ENCODE measurements at places on chromosomes 13 and 19. TPM values are rescaled to one million over a fixed set of nuclear protein-coding genes. Genes with fewer than 3 reads are reported as not detected.

TEKTIP1 gene
- 5.2 TPM for polyA plus RNA-seq

GRCh38 chr13:22243469-22244163, 572.7 kb downstream of the FGF9 start:
- H3K36me3 ChIP-seq = no peaks in the 10 kb centered on the region
- no peak for DNase-seq
- H3K4me3 ChIP-seq = no peak overlapping the region
- H3K27ac ChIP-seq = no peak overlapping the region
- no peaks in the 10 kb centered on the region for H3K4me1 ChIP-seq
- no peaks in the 10 kb centered on the region for H3K27me3 ChIP-seq

- H3K4me3 ChIP-seq = no peak overlapping the region
- H3K36me3 ChIP-seq = no peaks in the 10 kb centered on the region
- no peaks in the 10 kb centered on the region for H3K27me3 ChIP-seq
- no peak overlapping the region for H3K27ac ChIP-seq
- H3K4me1 ChIP-seq = peaks cover 7% of the 10 kb centered on the region
- no peak for DNase-seq
Observed at GRCh38 chr13:95509521-95510310, 42.8 kb upstream of the CLDN10 start.

STARD13 gene
- polyA plus RNA-seq = 28.1 TPM

PLPP2 gene
- polyA plus RNA-seq = 0.37 TPM

DNA sequence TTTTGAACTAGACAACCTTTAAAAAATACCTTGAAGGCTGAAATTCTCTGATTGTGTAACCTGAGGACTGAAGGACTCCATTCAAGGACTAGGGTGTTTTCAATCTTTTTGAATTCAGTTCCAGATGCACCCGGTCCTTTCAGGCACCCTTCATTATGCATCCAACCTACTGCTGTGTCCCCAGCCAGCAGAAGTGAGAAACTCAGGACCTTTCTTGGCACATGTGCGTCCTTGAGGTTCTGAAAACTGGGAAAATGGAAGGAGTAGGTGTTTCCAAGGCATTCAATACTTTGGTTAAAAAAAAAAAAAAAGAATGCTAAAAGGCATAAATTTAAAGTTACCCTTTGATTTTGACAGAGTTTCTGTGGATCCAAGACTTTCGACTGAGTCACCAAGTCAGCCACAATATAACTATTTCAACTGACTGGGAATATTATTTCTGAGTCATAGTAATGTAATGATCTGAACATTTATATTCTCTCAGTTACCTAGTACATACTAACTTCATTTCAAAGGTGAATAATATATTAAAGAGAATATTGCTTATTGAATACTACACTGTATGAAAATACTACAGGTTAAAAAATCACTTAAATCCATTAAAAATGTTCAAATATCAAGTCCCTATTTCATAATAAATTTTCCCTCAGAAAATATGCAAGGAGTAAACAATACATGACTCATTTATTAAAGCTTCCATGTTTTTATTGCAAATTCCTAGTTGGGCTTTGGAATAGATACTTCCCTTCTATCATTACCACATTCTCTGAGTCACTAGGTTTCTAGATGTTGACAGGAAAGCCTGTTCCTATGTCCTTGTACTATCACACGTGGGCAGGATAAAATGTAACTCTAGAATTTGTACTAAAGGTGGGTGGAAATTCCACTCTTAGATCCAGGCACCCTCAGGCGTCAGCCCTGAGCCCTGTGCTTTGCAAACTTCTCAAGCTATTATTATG, 2.4 kb upstream of the ITGBL1 start:
- no peaks in the 10 kb centered on the region for H3K4me1 ChIP-seq
- DNase-seq = no peak
- no peak overlapping the region for H3K4me3 ChIP-seq
- peaks cover 8% of the 10 kb centered on the region for H3K27me3 ChIP-seq

GRCh38 chr13:48576448-48577010, 43.6 kb upstream of the RCBTB2 start:
- H3K4me1 ChIP-seq = peaks cover 12% of the 10 kb centered on the region
- peak; percentile 43 for DNase-seq

CHST8 gene
- polyA plus RNA-seq = 0.62 TPM

GRCh38 chr13:44398606-44399005, 25.0 kb downstream of the SERP2 start:
- H3K27me3 ChIP-seq = peaks cover 5% of the 10 kb centered on the region
- no peak for DNase-seq
- H3K36me3 ChIP-seq = no peaks in the 10 kb centered on the region
- H3K4me3 ChIP-seq = no peak overlapping the region
- no peak overlapping the region for H3K27ac ChIP-seq

- H3K27ac ChIP-seq = no peak overlapping the region
- H3K4me1 ChIP-seq = peaks cover 3% of the 10 kb centered on the region
- no peak overlapping the region for H3K4me3 ChIP-seq
- H3K27me3 ChIP-seq = no peaks in the 10 kb centered on the region
Observed at GRCh38 chr13:21463424-21463823, 4.3 kb upstream of the ZDHHC20 start.

GRCh38 chr13:42722883-42723539, 58.4 kb upstream of the FAM216B start:
- no peak overlapping the region for H3K27ac ChIP-seq
- no peak for DNase-seq
- no peak overlapping the region for H3K4me3 ChIP-seq
- no peaks in the 10 kb centered on the region for H3K27me3 ChIP-seq
- H3K36me3 ChIP-seq = no peaks in the 10 kb centered on the region
- no peaks in the 10 kb centered on the region for H3K4me1 ChIP-seq

CEACAM3 gene
- polyA plus RNA-seq = not detected

USF2 gene
- 102 TPM for polyA plus RNA-seq

DNA sequence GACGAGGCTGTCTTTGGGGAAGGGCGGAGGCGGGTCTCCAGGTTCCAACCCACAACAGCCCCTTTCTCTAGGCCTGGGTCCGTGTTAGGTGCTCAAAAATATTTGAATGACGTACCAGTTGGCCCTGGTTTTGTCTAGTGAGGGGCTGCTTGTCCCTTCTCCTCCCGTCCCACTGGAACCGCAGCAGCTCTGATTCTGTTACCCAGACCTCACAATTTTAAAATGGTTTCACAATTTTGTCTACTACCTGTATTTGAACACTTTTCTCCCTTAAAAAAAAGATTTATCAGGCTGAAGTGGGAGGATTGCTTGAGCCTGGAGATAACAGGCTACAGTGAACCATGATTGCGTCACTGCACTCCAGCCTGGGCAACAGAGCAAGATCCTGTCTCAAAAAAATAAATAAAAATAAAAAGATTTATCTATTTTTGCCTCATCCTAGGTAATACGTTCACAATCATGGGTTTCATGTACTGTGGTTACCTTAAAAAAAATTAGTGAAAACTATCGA, 1.3 kb upstream of the IRF2BP1 start:
- H3K4me1 ChIP-seq = peaks cover 42% of the 10 kb centered on the region
- peak; percentile 52 for DNase-seq
- peaks cover 16% of the 10 kb centered on the region for H3K36me3 ChIP-seq
- H3K27ac ChIP-seq = peak overlapping the region; percentile 94
- no peaks in the 10 kb centered on the region for H3K27me3 ChIP-seq

GRCh38 chr13:50916701-50917184, 7.2 kb downstream of the RNASEH2B start:
- no peaks in the 10 kb centered on the region for H3K36me3 ChIP-seq
- H3K27ac ChIP-seq = peak overlapping the region; percentile 33
- no peak overlapping the region for H3K4me3 ChIP-seq
- DNase-seq = peak; percentile 67

SMIM44 gene
- not detected for polyA plus RNA-seq

GRCh38 chr13:33629605-33630360, 188.2 kb upstream of the RFC3 start:
- H3K4me3 ChIP-seq = no peak overlapping the region
- no peak overlapping the region for H3K27ac ChIP-seq
- peak; percentile 45 for DNase-seq

LRRC63 gene
- 0.09 TPM for polyA plus RNA-seq

GRCh38 chr19:14555918-14556661, 15.8 kb downstream of the NDUFB7 start:
- DNase-seq = no peak
- H3K4me3 ChIP-seq = no peak overlapping the region
- no peak overlapping the region for H3K27ac ChIP-seq
- H3K36me3 ChIP-seq = peaks cover 10% of the 10 kb centered on the region
- peaks cover 66% of the 10 kb centered on the region for H3K4me1 ChIP-seq

SEMA6B gene
- polyA plus RNA-seq = 61.6 TPM

GRCh38 chr19:7739801-7740681, 7.3 kb downstream of the CD209 start:
- peaks cover 3% of the 10 kb centered on the region for H3K4me1 ChIP-seq
- H3K27me3 ChIP-seq = peaks cover under 1% of the 10 kb centered on the region
- DNase-seq = no peak
- H3K27ac ChIP-seq = no peak overlapping the region
- no peaks in the 10 kb centered on the region for H3K36me3 ChIP-seq

TMEM38A gene
- 78.3 TPM for polyA plus RNA-seq

DNA sequence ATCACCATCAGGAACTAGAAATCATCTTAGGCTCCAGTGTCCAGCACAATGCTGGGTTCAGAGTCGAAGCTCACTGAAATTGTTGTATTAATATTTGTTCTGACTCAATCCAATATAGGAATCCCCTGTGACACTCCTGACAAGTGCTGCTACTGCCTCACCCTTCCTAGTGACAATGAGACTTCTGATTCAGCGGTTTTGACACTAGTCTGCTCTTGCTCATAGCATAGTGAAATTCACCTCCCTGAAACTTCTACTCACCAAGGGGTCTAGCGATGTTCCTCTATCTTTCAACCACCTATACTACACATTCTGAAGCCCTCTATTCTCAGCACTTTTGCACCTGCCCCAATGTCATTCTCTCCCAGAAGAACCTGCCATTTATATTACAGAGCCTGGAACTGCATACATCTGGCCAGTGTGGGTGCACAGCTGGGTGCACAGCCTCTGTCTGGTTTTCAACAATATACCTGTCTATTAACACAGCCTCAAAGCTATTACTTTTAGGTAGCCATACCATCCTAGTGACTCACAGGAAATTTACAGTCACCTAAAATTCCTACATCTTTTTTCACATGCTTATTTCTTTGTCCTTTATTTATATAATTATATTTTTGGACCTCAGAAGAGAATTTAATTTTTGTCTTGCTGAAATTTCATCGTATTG, 88.3 kb downstream of the DOCK9 start:
- no peak overlapping the region for H3K27ac ChIP-seq
- peaks cover 2% of the 10 kb centered on the region for H3K27me3 ChIP-seq
- peaks cover 40% of the 10 kb centered on the region for H3K36me3 ChIP-seq
- H3K4me3 ChIP-seq = no peak overlapping the region

DNA sequence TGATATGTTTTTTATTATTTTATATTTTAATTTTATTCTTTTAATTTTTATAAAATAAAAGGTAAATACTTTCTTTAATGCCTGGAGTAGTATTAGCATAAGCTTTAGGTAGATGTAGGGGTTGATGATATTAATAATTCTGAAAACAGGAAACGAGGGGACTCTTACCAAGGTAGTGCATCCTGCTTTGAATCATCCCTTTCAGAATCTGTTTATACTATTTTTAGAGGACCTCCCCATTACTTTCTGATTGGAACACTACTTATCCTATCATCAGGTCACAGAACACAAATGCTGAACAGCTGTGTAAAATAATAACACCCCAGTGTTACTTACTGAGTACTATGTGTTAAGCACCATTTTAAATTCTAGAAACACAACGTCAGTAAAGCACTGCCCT, 27.3 kb downstream of the COG6 start:
- H3K4me3 ChIP-seq = no peak overlapping the region
- no peak for DNase-seq
- peaks cover 7% of the 10 kb centered on the region for H3K36me3 ChIP-seq
- no peak overlapping the region for H3K27ac ChIP-seq

DNA sequence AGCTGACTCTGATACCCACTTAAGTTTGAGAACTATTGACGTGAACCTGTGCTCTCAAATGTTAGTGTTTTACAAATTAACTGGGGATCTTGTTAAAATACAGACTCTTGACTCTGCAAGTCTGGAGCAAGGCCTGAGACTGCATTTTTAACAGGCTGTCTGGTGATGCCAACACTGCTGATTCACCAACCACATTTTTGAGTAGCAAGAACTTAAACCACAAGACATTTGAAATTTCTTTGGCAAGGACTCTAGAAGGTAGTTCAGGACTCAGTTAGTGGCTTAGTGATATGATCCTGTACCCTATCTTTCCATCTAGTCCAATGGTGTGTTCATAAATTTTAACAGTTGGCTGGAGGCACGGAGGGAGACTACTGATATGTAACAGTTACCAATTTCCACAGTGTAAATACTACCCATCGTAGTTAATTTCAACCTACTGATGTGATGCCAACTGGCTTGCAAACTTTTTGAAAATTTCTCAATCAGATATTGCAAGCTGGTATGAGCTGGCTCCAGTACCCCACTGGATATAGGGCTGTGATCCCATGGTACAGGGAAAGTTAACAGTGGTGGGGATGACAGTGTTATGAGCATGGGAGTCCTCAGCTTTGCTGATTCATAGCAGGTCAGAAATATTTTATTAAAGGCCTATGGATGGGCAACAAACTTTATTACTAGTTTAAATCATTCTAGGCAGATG, 255.1 kb downstream of the TBC1D4 start:
- no peak overlapping the region for H3K4me3 ChIP-seq
- H3K36me3 ChIP-seq = no peaks in the 10 kb centered on the region
- peaks cover 2% of the 10 kb centered on the region for H3K4me1 ChIP-seq
- H3K27me3 ChIP-seq = no peaks in the 10 kb centered on the region
- no peak overlapping the region for H3K27ac ChIP-seq
- DNase-seq = no peak

DNA sequence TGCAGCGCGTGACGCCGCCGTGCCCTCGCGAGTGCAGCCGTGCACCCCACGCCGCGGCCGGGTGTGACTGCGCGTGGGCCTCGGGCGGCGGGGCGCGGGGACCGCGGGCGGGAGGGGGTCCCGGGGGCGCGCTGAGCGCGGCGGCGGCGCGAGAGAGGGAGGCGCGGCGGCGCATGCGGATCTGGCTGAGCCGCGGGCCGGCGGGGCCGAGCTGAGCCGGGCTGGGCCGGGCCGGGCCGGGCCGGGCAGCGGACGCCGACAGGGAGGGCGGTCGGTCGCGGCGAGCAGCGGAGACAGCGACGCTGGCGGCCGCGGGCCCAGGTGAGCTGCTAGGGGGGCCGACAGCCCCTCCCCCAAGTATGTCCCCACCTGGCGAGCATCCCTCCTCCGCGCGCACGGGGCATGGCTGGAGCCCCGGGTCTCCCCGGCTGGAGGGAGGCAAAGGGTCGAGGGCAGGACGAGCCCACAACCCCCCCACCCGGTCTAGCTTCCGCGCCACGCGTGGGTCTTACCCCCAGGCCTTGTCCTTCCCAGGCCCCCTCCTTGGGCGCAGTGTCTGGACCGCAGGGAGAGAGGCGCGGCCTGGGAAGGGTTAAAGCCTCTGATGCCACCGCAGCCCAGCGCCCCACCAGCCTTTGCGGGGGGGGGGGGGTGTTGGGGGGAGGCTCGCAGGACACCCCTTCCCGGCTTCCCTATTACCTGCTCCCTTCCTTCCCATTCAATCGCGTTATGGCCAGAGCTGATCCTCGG, at the start of gene SPTBN4:
TSS of gene SPTBN4 (plus strand) at position 17 of the 750 bp plus-strand sequence. CDS start 5,621 bp downstream, outside the sequence.
- H3K27ac ChIP-seq = peak within 1 kb of the TSS; percentile 44
- H3K27me3 ChIP-seq = peaks cover 20% of the 10 kb centered on the region
- peak within 1 kb of the TSS; percentile 48 for H3K4me3 ChIP-seq
- peaks cover 27% of the 10 kb centered on the region for H3K4me1 ChIP-seq

- no peaks in the 10 kb centered on the region for H3K27me3 ChIP-seq
- peak overlapping the region; percentile 71 for H3K4me3 ChIP-seq
- H3K27ac ChIP-seq = no peak overlapping the region
- H3K4me1 ChIP-seq = peaks cover 14% of the 10 kb centered on the region
Observed at GRCh38 chr19:3186160-3186688, 494 bp downstream of the NCLN start.

DKKL1 gene
- polyA plus RNA-seq = 1.6 TPM

ZNF616 gene
- 9.5 TPM for polyA plus RNA-seq
